Activated CD8-positive, alpha-beta memory T cell treated with anti-CD3 and anti-CD28 coated beads, Interleukin-2, amount 50 U/mL, for 4 hours (primary cell): ENCODE measurements at places on chromosomes 2 and 18.

DNA sequence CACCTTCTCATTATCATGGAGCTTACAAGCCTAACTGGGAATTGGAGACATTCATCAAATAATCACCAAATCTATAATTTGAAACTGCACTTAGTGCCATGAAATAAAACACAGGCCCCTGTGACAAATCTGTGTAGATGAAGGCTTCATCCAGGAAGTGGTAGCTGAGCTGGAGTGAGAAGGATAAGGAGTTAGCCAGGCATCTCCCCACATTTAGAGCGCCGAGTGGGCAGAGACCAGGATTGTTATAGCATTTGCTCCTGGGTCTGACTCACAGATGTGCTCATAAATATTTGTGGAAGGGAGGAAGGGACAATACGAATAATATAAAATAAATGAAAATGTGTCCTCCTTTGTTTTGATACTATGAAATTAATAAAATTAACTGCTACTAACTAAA is 2.5 kb upstream of the MAT2A start:
- no peak for DNase-seq

- no peak for DNase-seq
Measured at GRCh38 chr2:173696274-173696673, 268.9 kb downstream of the SP3 start.

- DNase-seq: no peak
Measured at GRCh38 chr18:48186131-48186766, 222.9 kb downstream of the ZBTB7C start.

DNA sequence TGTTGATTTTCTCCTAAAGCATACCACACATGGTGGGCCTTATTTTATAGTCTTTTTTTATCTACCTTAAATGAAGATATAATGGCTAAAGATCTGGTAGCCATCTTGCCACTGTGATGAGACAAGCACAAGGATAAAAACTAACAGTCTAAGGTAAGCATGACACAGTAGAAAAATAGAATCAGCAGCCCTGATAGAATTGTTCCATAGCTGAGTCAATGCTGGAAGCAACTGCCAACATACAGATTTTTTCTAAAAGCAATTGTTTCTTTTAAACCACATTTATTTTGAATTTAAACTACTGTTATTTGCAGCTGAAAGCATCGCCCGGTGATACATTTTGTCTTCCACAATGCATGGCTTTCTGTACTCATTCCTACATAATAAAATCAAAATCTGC is 1091.5 kb upstream of the CHAC2 start:
- DNase-seq: no peak

DNA sequence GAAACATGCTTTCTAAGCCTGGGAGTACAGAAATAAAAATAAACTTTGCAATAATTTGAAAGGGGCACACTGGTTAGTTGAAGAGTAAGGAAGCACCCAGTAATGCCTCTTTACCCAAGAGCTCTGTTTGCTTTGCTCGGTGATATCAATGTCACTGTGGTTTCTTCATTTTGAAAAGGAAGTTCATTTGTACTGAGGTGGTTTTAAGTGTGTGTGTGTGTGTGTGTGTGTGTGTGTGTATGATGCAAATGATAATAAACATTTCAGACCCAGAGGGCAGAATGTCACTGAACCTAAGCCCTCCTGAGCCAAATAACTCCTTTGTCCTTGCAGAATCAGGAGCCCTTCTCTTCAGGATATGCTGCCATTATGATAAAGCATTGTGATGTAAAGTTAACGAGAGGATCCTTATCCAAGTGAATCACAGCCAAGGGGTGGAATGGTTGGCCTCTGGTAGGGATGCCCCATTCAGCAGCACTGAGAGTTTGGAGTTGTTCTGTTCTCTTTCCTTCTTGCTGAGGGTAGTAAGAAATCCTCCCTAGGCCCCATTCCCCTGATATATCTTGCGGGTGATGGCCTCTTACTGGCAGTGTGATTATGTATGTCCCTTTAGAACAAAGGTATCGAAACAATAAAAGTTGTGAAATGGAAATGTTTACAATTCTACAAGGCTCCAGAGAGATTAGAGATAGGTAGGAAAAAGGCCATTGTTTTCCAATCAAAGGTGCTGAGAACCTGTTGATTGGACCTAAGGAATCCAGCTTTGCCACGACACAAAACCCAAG is 7.6 kb downstream of the ITGA6 start:
- no peak for DNase-seq

- DNase-seq: no peak
Measured at GRCh38 chr2:153488072-153488471, 9.5 kb upstream of the RPRM start.

- DNase-seq: no peak
Measured at GRCh38 chr2:191954451-191954850, 107.6 kb upstream of the CAVIN2 start.

GRCh38 chr2:227473806-227474205 is 1.9 kb downstream of the AGFG1 start:
- DNase-seq: no peak

DNA sequence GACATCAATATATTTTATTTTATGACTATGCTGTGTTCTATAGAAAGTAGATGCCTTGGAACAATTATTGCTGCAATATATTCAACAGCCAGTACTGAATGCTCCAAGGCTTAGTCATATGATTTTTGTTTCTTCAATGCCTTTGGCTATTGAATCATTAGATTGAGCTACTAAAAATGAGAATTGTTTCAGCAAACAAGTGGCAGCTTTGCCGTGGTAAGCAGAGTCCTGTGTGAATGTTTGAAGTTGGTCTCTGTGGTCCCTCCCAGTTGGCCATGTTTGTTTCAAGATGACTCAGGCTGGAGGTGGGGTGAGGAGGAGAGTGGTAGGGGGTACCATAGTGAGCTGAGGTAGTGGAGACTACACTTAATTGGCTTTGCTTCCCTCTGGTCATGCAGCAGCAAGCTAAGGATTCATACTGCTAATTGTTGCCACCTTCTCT is 198.6 kb upstream of the EPAS1 start:
- no peak for DNase-seq

- DNase-seq: no peak
Measured at GRCh38 chr2:118588850-118589249, 258.6 kb downstream of the EN1 start.

DNA sequence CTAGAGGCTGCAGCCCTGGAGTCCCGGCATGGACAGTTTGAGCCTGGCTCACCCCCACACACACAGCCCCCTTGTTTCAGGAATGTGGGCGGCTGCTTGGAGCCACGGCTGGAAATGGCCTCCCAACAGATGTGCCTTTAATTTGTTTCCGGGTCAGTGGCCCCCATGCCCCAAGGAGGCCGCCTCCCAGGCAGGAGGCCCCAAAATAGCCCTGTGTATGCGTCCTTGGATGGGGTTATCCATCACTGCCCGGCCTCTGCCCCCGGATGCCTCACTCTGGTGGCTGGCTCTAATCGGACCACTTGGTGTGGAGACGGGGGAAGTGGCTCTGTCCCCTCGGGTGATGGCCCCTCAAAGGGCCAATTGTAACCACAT is 151.9 kb upstream of the MYCN start:
- no peak for DNase-seq

- no peak for DNase-seq
Measured at GRCh38 chr2:38092196-38092902, 16.4 kb upstream of the CYP1B1 start.

DNA sequence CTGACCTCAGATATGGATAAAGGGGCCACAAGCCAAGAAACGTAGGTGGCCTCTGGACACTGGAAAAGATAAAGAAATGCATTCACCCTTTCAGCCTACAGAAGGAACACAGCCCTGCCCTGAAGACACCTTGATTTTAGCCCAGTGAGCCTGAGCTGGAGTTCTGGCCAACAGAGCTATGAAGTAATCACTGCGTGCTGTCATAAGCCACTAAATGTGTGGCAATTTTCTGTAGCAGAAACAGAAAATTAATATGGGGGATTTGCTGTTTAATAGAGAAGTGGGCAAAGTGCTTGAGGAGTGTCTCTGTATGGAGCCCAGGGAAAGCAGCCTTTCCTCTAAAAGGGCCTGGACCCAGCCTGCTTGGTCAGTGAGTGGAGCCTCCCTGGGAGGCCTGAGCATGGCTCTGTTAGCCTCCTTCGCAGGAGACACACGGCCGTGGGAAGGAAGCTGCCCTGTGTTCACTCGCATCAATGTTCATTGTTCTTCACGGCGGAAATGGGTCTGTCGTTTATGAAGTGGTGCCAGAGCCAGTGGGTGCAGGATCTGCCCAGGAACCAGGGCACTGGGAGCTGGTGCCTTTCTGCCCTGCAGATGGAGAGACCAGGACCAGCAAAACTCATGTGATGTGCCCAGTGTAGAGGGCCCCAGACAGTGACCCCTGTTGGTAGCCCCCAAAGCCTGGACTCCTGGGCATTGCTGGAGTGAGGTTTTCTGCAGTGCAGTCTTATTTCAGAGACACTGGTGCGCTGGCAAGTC is 268.9 kb downstream of the NDUFA10 start:
- no peak for DNase-seq

DNA sequence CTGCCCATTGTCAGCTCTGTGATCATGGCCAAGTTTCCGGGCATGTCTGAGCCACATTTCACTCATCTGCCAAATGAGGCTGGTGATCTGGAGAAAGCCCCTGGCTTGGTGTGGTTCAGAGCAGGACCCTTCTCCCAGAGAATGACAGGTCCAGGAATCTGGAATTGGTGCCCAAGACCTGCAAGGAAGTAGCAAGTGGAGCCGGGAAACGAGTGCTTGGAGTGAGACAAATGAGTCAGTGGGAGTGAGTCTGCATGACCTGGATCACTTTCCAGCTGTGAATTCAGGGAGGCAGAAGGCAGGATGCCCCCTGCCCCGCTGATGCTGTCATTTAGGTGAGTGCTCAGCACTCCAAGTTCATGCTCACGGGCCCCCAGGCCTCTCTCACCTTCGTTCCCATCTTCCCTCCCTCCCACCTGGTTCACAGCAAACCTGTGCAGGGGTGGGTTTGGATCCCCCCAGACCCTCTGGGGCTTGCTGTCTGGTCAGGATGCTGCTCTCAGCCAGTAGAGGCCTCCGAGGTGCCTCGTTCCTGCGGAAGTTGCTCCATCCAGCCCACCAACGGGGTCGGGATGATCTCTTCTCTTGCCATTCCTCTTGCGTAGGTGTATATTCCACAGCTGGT is 104.4 kb downstream of the INHBB start:
- DNase-seq: no peak

DNA sequence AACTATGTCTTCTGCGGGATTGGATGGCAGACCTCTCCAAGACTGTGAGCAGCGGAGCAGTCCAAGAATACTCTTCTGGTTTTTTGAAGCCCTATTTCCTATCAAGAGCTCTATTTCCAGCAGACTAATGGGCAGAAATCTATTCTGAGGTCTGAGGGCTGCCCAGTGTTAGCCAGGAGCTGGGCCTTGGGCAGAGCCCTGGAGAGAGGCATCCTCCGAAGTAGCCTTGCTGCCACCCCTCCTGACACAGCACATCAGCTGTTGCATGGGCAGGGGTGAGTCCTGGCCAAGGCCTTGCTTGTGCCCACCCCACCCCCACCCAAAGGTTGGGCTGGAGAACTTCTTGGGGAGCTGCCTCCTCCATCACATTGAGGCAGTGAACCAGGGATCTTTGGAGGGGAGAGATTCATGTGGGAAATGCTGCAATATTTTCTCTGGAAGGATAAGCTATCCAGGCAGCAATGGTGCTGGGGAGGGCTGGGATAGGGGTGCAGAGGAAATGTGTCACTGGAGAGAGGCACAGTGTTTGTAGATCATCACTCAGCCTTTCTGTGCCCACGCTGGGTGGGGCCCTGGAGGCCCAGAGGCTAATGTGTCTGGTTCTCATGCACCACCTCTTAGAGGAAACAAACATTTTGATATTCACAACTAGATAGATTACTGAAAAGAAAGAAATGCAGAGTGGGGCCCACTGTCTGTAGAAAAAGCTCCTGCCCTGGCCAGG is 104.7 kb downstream of the VSNL1 start:
- no peak for DNase-seq

- DNase-seq: no peak
Measured at GRCh38 chr2:231715988-231716616, 7.8 kb downstream of the PTMA start.

DNA sequence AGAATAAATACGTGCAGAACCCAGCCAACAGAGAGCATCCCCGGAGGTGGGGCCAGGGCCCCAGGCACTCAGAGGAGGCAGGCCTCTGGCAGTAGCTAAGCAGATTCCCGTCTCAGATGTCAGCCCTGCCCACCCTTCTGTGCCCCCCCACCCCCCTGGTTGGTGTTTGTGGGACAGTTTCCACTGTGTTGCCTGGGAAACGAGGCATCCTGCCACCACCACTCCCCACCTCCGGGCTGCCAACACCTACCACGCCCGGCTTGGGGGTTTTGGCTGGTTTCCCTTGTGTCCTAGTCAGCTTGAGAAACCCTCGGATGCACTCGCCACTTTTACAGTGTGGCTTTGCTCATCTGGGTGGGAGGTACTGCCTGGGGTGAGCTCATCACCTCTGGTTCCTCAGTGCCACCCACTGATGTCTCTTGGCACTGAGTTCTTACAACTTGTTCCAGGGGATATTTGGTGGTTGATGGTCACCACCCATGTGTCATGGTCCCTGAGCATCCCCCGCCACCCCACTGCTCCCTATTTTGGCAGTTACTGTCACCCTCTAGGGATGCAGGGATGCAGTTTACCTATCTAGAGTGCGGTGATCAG is 72.4 kb upstream of the YWHAQ start:
- DNase-seq: peak; percentile 73

GRCh38 chr2:17864676-17865075 is 13.8 kb upstream of the KCNS3 start:
- no peak for DNase-seq

DNA sequence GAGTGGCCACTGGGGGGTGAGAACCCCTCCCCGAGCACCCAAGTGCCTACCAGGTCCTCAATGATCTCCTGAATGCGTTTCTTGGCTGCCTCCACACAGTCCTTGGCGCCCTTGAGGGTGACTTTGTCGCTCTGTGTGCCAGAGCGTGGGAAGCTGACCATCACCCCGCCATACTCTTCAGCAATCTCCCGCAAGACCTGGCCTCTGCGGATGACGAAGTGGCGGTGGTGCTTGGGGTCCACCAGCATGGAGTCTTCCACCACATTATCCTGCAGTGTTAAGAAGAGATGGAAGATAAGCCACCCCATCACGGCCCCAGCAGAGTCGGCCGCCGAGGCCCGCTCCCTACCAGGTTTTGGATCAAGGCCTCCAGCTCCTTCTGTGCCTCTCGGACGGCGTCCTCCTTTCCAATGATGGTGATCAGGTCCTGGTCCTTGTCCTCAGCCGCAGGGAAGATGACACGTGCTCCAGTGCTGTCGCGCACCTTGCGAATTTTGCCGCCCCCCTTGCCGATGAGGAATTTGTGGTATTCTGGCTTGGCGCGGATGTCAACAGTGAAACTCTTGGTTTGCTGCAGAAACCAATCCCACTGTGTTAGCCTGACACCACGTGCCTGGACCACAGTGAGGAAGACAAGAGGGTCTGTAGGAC is 51.2 kb downstream of the ANO7 start:
- DNase-seq: no peak

- DNase-seq: no peak
Measured at GRCh38 chr2:26530696-26531095, 52.8 kb upstream of the OTOF start.

GRCh38 chr2:24153478-24153877 is 21.4 kb upstream of the FAM228A start:
- no peak for DNase-seq
